Stimulated activated CD4-positive, alpha-beta T cell treated with anti-CD3 and anti-CD28 coated beads, TNF-alpha, amount 100 ng/mL, for 48 hours (primary cell): ENCODE measurements at places on chromosomes 1 and 21.

GRCh38 chr1:240287722-240288121, 196.0 kb downstream of the FMN2 start:
- no peak for DNase-seq

DNA sequence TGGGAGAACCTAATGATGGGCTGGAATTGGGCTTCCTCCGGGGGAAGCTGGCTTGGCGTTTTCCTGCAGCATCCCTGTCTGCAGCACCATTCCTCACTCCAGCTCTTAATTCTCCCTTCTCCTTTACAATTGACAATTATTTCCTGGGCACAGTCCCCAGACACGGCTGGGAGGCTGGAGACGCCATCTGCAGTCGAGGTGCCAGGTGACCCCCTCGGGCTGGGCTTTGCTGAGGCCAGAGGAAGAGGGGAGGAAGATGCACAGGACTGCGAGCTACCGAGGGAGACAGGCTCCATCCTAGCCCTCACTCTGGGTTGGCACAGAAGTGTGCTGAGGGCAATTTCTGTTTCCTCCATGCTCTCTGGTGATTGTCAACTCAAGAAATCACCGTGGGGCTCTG, 453.8 kb downstream of the PTPRU start:
- no peak for DNase-seq

- DNase-seq, result no peak
Measured at GRCh38 chr1:119758584-119758983, 10.1 kb downstream of the HMGCS2 start.

DNA sequence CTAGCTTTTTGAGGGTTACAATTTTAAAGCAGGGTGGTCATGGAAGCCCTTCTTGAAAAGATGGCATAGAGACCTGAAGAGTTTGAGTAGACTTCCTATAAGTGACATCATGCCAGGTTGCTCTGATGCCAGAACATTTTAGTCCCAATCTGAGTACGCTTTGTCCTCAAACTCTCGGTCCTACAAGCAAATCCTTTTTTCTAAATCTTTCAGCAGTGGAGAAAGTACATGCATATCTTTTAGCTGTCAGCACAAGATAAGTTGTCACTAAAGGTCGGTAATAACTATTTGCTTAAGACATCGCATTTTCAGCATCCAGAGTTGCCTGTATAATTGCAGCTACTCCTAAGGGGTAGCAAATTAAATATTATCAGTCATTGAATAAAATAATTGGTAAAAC, 140.4 kb downstream of the ATP6V1G3 start:
- no peak for DNase-seq
